Adrenal gland (tissue), 19 donors: ENCODE measurements at places on chromosomes 13 and 19. TPM values are rescaled to one million over a fixed set of nuclear protein-coding genes. Genes with fewer than 3 reads are reported as not detected.
A peak's percentile ranks its signal among the peaks of the same experiment; 100 is the strongest.

CNFN gene
- polyA plus RNA-seq: 1.2 TPM

TEX101 gene
- not detected for polyA plus RNA-seq

- H3K4me3 ChIP-seq: no peak overlapping the region
- no peaks in the 10 kb centered on the region for H3K4me1 ChIP-seq
- no peak for DNase-seq
- no peak overlapping the region for H3K27ac ChIP-seq
Observed at GRCh38 chr13:104015646-104016396, 949.6 kb upstream of the SLC10A2 start.

DNA sequence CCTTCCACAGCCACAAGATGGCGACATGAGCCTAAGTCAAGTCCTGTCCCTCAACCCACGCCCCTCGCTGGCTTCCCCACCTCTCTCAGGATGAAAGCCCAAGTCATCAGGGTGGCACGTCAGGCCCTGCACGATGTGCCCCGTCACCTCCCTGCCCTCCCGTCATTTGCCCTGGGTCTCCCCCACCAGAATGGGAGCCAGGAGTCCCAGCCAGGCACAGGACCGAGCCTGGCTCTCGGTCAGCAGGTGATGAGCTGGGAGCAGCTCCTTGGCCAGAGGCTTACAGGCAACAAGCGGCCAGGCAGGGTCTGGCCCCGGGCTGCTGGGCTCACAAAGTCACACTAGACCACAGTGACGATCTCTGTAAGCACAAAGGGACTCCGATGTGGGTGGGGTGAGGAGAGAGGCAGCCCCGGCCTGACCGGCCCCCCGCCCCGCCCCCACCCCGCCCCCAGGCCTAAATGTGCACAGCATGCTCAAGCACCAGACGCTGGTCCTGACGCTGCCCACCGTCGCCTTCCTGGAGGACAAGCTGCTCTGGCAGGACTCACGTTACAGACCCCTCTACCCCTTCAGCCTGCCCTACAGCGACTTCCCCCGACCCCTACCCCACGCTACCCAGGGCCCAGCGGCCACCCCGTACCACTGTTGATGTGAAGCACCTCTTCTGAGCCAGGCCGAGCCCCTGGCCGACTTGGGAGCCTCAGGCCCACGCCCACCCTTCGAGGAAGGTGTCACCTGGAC lies 7.3 kb downstream of the MRPL4 start:
- no peak overlapping the region for H3K27ac ChIP-seq
- no peak overlapping the region for H3K4me3 ChIP-seq
- DNase-seq: peak; percentile 93
- H3K27me3 ChIP-seq: no peaks in the 10 kb centered on the region

GRCh38 chr19:2743099-2743498 lies 3.3 kb upstream of the SLC39A3 start:
- no peak for DNase-seq
- no peaks in the 10 kb centered on the region for H3K36me3 ChIP-seq
- peaks cover 7% of the 10 kb centered on the region for H3K4me1 ChIP-seq
- H3K27ac ChIP-seq: no peak overlapping the region

DNA sequence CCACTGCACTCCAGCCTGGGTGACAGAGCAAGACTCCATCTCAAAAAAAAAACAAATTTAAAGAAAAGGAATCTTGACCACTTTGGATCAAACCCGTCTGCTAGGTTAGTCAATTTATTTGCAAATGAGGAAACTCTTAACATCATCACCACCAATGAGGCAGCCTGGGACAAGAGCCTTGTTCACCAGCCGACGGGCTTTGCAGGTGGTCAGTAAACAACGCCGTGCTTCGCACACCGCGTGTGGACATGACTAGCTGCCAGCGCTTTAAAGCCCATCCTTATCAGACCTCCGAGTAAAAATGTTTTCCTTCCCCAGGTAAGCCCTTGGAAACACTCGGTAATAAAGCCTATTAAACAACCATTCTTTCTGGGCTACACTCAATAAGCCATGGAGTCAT lies 41.9 kb downstream of the INSR start:
- no peaks in the 10 kb centered on the region for H3K27me3 ChIP-seq
- H3K4me3 ChIP-seq: no peak overlapping the region
- H3K4me1 ChIP-seq: peaks cover 48% of the 10 kb centered on the region
- H3K36me3 ChIP-seq: no peaks in the 10 kb centered on the region

DNA sequence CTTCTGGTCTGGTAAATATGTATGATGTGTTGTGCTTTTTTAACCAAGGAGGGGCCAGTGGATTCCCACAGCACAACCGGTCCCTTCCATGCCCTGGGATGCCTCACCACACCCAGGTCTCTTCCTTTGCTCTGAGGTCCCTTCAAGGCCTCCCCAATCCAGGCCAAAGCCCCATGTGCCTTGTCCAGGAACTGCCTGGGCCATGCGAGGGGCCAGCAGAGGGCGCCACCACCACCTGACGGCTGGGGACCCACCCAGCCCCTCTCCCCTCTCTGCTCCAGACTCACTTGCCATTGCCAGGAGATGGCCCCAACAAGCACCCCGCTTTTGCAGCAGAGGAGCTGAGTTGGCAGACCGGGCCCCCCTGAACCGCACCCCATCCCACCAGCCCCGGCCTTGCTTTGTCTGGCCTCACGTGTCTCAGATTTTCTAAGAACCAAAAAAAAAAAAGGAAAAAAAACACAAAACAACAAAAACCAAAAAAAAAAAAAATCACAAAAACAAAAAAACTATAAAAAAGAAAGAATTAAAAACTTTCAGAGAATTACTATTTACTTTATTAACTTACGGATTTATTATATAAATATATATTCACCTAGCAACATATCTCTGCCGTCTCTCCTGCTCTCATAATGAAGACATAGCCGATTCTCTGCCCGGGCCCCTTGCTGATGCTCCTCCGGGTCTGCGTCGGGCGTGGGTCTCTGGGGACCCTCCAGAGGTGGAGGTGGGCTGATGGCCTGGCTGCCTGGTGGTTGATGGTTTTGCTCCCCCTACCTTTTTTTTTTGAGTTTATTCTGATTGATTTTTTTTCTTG lies 14.4 kb downstream of the CAPN12 start:
- no peaks in the 10 kb centered on the region for H3K36me3 ChIP-seq

ING1 gene
- 8.8 TPM for polyA plus RNA-seq

- H3K27me3 ChIP-seq: no peaks in the 10 kb centered on the region
- peaks cover 5% of the 10 kb centered on the region for H3K4me1 ChIP-seq
- no peak for DNase-seq
- peak overlapping the region; percentile 74 for H3K27ac ChIP-seq
- H3K4me3 ChIP-seq: no peak overlapping the region
Observed at GRCh38 chr19:10271543-10272086, 695 bp downstream of the ICAM1 start.

GRCh38 chr19:16581971-16582343 lies 9.7 kb upstream of the SLC35E1 start:
- H3K4me3 ChIP-seq: no peak overlapping the region
- H3K36me3 ChIP-seq: peaks cover 14% of the 10 kb centered on the region
- no peaks in the 10 kb centered on the region for H3K27me3 ChIP-seq
- DNase-seq: peak; percentile 87

NUDT15 gene
- polyA plus RNA-seq: 20.1 TPM

DNA sequence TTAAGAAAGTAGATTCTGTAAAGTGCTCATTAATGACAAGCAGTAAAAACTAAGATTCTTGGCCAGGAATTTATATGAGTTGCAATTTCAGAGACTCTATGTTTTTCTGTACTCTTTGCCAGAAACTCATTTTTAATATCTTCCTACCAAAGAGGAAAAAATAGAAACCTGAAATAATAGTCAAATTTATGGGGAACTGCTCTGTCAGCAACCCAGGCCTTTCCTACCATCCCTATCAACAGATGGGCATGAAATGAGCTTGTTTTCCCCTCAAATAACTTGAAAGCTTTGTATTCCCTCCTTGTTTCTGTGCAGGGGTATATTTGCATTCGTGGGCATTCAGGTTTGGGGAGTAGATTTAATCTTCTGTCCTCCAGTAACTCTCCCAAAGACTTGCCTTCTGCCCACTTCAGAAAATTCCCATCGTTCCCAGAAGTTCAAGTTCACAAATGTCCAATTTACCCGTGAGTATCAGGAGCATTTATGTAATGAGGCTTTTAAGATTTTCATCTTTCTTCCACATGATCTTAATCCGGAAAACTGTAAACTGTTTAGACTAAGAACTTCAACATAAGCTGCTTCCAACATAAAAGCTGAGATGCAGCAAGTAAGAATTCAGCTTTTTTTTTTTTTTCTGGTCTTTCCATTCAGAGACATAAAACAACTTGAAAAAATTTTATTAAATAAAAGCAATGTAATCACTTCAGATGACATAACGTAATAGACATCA lies 363.1 kb downstream of the EFNB2 start:
- H3K27ac ChIP-seq: no peak overlapping the region
- H3K4me1 ChIP-seq: no peaks in the 10 kb centered on the region
- no peak for DNase-seq
- no peaks in the 10 kb centered on the region for H3K36me3 ChIP-seq

IER2 gene
- 120 TPM for polyA plus RNA-seq

DNA sequence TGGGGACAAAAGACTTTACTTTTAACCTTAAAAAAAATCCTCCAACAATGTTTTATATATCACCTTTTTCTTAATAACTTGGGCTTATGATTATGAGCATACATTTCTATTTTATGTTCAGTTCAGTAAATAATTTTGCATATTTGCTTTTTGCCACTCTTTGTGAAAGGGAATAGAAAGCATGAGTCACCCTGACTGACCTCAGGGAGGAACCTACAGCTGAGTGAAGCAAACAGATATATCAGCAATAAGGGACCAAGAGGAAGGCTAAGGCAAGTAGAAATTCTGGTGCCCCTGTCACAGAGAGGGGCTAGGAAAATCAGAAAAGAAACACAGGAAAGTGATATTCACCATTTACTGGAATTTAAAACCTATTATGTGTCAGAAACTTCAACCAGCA lies 37.2 kb upstream of the SOHLH2 start:
- H3K4me3 ChIP-seq: no peak overlapping the region
- no peaks in the 10 kb centered on the region for H3K27me3 ChIP-seq
- H3K4me1 ChIP-seq: no peaks in the 10 kb centered on the region
- DNase-seq: no peak
- no peaks in the 10 kb centered on the region for H3K36me3 ChIP-seq

ZNF737 gene
- 2.0 TPM for polyA plus RNA-seq

DNA sequence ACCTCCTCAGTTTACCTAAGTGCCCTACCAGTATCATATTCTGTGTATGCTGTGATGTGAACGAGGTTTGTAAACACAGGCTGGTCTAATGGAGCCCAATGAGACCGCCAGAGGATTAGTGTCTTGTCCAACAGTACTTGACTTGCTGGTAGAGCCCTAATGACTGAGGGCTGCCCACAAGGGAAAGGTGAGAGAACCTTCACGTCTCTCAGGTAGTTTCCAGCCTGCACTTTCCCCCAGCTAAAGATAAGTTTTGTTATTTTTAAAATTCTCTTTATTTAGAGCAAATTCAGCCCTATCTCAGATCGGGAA lies 498 bp upstream of the RBM26 start:
- H3K27ac ChIP-seq: peak overlapping the region; percentile 94
- no peaks in the 10 kb centered on the region for H3K36me3 ChIP-seq
- H3K4me3 ChIP-seq: peak overlapping the region; percentile 56
- peaks cover 36% of the 10 kb centered on the region for H3K4me1 ChIP-seq
- no peaks in the 10 kb centered on the region for H3K27me3 ChIP-seq

PCP2 gene
- not detected for polyA plus RNA-seq

DNA sequence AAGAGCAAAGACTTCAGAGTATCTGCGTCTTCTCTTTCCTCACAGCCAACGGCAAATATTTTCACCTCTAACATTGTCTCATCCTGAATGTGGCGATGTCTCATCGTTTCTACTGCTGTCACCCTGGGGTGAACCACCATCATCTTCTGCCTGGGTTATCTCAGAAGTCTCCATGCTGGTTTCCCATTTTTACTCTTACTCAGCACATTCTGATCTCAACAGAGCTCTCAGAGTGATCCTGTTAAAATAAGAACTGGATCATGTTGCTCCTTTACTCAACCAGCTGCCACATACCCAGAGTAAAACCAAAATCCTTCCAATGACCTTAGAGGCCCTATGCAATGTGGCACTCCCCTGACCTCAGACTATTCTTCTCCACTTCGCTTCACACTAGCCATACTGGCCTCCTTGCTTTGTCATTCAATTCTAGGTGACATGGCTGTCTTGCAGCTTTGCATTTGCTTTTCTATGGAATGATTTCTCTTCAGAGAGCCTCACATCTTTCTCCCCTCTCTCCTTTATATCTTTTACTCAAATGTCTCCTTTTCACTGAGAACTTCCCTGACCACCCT lies 7.8 kb upstream of the OLFM4 start:
- H3K4me3 ChIP-seq: no peak overlapping the region
- no peak for DNase-seq
